Gastroesophageal sphincter (tissue), 4 donors: ENCODE measurements at places on chromosomes 12 and 14. TPM values are rescaled to one million over a fixed set of nuclear protein-coding genes. Genes with fewer than 3 reads are reported as not detected.

The SLC35F4 gene
- total RNA-seq, result not detected

The LALBA gene
- total RNA-seq, result not detected

The ACVR1B gene
- total RNA-seq, result 9.3 TPM

The TAS2R19 gene
- total RNA-seq, result 5.7 TPM

The KRT82 gene
- total RNA-seq, result not detected

The CCDC184 gene
- 2.5 TPM for total RNA-seq

The LRTM2 gene
- total RNA-seq, result not detected

The ZDHHC22 gene
- not detected for total RNA-seq

The CDKN3 gene
- 2.0 TPM for total RNA-seq

The GLI1 gene
- total RNA-seq, result 0.30 TPM

The TMEM119 gene
- 4.5 TPM for total RNA-seq

- ATAC-seq, result peak; percentile 95
These were observed at the start of gene MED13L for GRCh38 chr12:116277467-116278278. TSS of gene MED13L (minus strand) at chr12:116277693. CDS start at chr12:116277131, 562 bp downstream.

DNA sequence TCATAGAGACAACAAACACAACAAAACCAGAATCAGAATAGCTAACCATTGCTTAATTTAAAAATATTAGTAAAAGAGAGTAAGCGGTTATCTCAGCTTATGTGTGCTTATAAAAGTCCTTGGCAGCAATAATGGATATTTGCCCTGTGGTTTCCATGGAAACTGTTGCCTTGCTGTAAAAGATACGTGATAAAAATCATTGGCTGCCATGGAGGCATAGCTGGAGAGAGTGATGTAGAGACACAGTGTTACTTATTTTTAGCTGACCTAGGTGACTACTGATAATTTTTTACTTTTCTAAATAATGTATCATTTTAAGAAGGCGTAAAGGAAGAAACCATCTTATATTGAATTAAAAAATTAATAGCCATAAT is 92.9 kb downstream of the ERC1 start:
- ATAC-seq, result no peak

DNA sequence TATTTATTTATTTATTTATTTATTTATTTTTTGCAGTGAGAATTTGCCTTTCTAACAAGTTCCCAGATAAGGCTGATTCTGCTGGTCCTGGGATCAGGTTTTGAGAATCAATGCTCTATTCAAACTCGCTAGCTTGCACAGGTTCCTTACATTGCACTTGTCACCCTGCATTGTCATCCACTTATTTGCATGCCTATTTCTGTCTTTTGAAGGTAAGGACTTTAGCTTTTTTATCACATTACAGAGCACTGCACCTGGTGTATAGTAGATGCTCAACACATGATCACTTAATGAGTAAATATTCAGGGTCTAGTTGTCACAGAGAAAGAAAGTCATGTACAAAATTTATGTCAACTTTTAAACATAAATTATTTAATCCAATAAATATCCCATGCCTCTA is 219.7 kb upstream of the BTG1 start:
- ATAC-seq, result no peak

DNA sequence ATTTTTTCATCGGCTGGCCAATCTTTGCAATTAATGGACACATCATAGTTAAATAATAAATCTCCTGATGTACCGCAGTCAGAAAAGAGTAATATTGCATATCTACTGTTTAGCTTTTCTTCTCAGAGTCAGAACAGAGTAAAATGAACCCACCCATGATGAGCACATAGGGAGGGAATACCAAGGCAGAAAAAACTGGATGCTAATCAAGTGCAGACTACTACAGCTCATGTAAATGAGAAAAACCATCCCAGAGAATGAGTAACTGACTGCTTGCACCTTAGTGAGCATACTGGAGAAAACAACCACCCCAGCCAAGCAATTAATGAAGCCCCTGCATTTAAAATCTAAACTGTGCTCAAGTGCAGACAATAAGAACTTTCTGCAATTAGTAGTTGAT is 483.7 kb downstream of the MDGA2 start:
- ATAC-seq, result no peak

GRCh38 chr14:37637341-37637740 is 41.9 kb downstream of the TTC6 start:
- no peak for ATAC-seq

DNA sequence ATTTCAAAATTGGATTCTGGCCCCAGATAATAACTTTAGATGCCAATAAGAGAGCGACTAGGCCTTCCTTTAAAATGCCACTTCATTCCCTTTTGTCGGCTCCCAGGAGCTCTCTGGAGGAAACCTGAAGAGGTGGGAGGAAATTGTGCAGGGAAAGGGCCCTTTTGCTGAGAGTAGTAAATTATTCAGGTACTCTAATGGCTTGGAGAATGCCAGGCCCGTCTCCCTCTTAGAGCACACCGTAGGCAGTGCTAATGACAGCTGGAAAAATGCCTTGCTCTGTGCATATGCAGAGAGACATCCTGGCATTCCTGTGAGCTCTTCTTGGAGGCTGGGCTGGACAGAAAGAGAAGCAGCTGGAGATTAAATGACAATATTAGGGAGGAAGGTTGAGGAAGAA is 115.0 kb upstream of the RPH3A start:
- no peak for ATAC-seq

DNA sequence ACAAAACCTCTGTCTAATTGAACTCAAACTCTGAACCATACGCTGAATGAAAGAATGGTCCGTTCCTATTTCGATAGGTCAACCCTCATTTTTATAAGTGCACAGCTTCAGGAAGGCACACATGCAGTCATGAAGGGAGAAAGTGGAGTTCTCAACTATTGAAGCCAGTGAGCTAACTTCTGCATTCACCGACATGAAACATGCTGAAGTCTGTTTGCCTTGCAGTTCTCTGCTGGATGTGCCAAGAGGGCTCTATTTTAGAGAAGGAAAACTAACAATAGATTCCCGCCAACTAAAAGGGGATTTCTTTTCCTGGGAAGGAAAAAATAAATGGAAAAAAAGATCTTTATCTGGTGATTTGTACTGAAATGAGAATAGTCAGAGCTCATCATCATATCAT is 191.0 kb upstream of the PLEKHG7 start:
- ATAC-seq, result no peak

DNA sequence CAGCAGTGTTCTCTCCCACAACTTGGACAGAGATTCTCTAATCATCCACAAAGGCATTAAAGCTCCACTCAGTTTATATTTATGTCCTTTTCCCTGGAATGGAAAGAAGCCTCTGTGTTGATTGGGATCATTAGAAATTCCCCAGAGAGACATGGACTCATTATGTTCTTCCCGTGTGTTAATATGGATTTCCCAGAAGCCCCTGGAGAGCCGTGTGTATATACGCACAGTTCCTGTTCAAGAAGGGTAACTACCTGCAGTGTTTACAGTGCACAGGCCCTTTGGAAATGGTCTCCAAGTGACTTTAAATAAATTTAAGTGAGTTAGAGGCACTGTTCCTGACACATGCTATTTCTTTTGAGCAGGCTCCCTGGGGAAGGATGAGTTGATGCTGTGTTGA is 428.0 kb upstream of the TMTC1 start:
- ATAC-seq, result no peak

DNA sequence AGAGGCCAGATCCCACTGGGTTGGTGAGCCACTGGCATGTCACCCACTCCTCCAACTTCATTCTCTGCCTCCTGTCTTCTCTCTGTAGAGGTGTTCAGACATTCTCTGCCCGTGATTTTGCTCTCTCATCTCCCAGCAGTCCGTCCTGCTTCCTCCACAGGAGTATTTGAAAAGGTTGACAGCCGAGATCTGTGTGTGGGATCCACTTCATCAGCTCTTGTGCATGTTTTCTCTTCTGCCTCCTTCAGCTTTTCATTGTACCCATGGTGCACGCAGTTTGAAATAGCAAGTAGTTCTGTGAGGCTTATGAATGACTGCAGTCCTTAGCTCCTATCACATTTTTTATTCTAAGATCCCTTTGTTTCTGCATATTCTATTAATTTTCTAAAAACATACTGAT is 34.8 kb downstream of the ZC3H14 start:
- no peak for ATAC-seq

DNA sequence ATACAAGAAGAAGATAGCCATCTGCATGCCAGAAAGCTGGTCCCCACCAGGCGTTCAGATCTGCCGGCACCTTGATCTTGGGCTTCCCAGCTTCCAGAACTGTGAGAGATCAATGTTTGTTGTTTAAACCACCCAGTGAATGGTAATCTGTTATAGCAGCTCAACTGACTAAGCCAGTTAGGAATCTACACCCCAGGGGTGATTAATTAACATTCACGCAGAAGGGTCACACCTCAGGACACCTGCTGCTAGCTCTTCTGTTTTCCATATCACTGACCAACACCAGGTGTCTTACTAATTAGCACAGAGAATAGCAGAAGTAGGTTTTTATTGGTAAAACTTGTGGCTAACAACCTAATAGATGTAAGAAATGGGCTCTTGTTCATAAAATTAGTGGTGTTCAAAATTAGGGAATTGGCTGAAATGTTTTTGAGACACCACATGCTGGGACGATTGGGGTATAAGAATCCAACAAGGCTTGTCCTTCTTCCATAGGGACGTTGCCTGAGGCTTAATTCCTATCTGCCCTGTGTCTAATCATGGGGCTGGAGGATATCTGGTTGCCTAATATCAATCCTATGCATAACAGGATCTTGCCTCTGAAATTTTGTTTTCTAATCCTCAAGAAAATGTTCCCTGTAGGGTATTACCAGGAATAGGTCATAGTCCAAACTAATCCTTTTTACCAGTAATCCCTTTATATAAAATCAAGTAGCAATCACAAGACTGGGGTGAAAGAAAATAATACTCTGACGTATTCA is 42.0 kb upstream of the CHST11 start:
- ATAC-seq, result no peak

GRCh38 chr12:95829395-95829794 is 29.4 kb upstream of the SNRPF start:
- ATAC-seq, result no peak

- ATAC-seq, result no peak
These were observed 45.1 kb downstream of the ETV6 start for GRCh38 chr12:11694528-11694927.

DNA sequence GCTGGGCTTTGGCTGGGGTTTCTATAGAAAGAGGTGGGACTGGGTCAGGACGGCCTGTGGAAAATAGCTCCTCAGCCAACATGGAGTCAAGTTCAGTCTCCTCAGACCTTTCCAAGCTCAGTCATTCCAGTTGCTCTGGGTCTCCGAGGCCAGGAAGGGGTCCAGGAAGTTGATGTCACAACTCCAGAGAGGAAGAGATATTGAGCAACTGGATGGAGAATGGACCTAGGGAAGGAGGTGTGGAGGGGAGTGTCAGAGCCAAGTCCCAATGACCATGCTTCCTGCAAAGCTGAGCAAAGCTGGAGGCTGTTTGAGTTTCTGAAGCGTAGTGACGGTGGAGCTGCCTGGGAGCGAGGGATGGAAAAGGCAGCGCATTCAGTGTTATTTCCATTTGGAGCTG is 86.1 kb downstream of the SLC24A4 start:
- ATAC-seq, result peak; percentile 88

DNA sequence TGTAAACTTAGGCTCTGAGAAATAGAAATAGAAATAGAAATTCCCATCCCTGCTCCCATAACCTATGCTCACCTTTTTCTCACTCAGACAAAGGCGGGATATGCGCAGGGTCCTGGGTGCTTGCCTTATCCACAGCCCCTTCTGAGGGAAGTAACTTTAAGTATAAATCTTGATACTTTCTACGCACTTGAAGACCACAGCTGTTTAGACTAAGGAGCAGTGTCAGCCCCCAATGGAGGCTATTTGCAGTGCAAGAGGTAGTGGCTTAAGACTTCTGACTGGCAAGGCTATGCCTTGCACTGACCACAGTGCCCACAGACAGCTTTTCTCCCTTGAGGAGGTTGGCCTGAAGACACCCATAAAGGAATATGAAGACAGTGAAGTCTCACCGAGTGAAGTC is 35.2 kb downstream of the ASCL1 start:
- ATAC-seq, result no peak

- ATAC-seq, result no peak
These were observed 1.2 kb downstream of the PYROXD1 start for GRCh38 chr12:21438643-21439042.

- no peak for ATAC-seq
These were observed 79.6 kb downstream of the VRK1 start for GRCh38 chr14:96876747-96877146.

- ATAC-seq, result no peak
These were observed 34.5 kb upstream of the PLEK2 start for GRCh38 chr14:67446371-67447032.

DNA sequence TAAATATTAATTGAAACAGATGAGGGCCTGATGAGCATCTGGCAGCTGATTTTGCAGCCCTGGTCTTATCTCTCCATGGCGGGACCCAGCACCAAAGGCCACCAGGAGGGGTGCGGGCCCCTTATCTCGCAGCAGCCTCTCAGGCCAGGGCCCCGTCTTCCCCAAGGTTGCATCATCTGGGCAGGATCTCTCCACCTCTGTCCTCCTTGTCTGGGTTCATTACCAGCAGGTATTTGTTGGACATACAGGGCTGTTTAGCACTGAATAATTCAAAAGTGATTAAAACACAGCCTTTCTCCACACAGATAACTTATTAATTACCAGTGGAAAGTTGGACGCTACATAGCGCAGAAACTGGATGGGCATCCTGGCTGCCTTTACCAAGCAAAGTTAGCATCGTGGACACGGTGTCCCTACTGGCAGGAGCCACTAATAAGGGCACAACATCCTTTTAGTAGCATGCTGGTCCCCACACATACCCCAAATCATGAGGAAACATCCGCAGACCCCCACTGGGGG is 25.8 kb downstream of the TMEM120B start:
- ATAC-seq, result no peak

GRCh38 chr12:12561371-12562015 is 1.2 kb downstream of the DUSP16 start:
- peak; percentile 28 for ATAC-seq

GRCh38 chr12:30930641-30931040 is 4.1 kb downstream of the TSPAN11 start:
- peak; percentile 37 for ATAC-seq

- ATAC-seq, result no peak
These were observed 22.0 kb upstream of the SRRM4 start for GRCh38 chr12:118959348-118959747.

GRCh38 chr12:24947541-24948419 is 1.1 kb downstream of the BCAT1 start:
- no peak for ATAC-seq
